ENCODE measurements at places on chromosomes 5 and 9.

DNA sequence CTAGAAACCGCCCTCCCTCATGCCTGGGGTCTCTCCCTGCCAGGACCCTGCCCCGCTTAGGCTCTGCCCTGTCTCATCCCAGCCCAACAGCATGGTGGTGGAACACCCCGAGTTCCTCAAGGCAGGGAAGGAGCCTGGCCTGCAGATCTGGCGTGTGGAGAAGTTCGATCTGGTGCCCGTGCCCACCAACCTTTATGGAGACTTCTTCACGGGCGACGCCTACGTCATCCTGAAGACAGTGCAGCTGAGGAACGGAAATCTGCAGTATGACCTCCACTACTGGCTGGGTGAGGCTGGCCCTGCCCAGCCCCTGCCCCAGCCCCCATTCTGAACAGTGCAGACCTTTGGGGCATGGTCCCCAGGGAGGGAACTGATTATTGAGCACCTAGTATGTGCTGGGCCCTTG is 33.9 kb downstream of the GSN start:
- DNase-seq = no peak

DNA sequence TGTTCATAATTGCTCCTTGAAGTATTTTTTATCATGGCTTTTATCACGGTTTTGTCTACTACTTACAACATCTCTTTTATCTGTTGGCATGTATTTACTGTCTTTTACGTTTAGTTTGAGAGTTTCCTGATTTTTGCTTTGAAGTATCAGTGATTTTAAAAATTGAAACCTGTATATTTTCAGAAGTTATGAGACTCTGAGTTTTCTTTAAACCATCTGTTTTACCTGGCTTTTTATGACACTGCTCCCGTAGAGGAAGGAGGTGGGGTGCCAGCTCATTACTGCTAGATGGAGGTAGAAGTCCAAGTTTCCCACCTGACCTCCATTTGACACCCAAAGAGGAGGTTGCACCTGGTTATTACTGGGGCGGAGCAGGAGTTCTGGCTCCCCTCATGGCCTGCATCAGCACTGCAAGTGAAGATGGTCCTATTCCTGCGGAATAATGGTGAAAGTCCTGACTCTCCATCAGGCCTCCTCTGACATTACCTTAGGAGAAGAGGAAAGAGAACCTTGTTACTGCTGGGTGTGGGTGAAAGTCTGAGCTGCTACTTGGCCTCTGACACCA is 10.0 kb upstream of the ZNF131 start:
- DNase-seq = no peak

DNA sequence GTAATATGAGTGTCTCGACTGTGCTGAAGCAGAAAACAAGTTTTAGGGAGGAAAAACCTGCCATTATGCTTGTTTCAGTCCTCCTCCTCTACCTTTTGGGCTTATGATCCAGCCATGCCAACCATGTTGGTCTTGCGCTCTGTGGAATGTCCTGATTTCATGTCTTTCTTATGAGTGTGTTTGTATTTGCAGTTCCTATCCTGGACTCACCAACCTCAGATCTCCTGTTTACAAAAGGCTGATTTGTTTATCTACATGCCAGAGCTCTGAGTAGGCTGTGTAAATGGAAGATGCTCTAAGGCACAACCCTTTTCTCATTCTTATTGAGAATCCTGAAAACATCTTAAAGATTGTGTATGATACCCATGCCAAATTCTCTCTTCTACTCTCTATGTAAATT is 138.6 kb downstream of the ARHGEF28 start:
- no peak for DNase-seq

DNA sequence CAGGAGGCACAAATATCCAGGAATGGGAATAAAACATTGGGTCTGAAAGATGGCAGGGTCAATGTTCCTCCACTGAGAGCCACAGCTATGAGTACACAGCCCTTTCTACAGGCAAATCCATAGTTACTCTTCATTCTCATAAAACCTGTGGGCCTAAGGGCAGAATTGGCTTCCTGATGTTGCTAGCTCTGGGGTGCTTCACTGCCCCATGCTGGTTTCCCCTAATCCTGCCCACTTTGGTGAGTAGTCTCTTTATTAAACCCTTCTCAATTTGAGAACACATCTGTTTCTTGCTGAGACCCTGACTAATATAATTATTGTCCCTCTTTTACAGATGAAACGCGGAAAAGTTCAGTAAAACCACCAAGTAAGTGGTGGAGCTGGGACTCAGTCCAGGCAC is 66.3 kb upstream of the RAI14 start:
- DNase-seq = no peak

- no peak for DNase-seq
Observed at GRCh38 chr5:89282554-89283510, 399.8 kb upstream of the MEF2C start.

- DNase-seq = no peak
Observed at GRCh38 chr5:81486711-81487110, 92.8 kb upstream of the ACOT12 start.

DNA sequence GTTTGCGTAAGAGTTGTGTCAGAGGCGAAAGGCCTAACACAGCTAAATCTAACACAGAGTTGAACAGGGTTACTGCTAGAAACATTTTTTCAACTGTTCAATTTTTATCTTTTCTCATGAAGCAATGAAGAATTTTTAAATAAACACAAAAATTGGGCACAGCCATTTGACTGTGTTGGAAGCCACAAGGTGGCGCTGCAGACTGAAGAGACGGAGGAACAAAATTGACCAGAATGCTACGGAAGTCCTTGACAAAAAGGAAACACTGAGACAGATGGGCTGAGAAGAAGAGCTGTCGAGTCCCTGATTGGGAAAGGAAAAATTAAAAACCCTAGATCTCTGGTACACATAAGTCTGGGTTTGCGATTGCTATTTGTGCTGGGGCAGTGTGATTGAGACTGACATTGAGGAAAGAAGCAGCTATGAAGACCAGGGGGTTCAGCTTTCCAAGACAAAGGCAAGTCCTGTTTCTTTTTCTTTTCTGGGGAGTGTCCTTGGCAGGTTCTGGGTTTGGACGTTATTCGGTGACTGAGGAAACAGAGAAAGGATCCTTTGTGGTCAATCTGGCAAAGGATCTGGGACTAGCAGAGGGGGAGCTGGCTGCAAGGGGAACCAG is at the start of gene PCDHB9:
PCDHB9 (plus strand) TSS at position 265 of the 616 bp plus-strand sequence; CDS start at position 423, 158 bp downstream.
- no peak for DNase-seq

Measured in stimulated activated CD4-positive, alpha-beta T cell treated with anti-CD3 and anti-CD28 coated beads, TNF-alpha, amount 100 ng/mL, for 24 hours (primary cell).